Esophagus muscularis mucosa (tissue), 4 donors: ENCODE measurements at places on chromosomes 1 and 21.

GRCh38 chr1:229107304-229107815, 163.6 kb upstream of the RAB4A start:
- no peak for DNase-seq

GRCh38 chr1:220879509-220880361, 492 bp downstream of the HLX start:
- peak; percentile 92 for DNase-seq

GRCh38 chr1:228782662-228783417, 47.6 kb downstream of the RHOU start:
- no peak for DNase-seq

- no peak for DNase-seq
Observed at GRCh38 chr21:26847921-26848320, 2.7 kb upstream of the ADAMTS1 start.

DNA sequence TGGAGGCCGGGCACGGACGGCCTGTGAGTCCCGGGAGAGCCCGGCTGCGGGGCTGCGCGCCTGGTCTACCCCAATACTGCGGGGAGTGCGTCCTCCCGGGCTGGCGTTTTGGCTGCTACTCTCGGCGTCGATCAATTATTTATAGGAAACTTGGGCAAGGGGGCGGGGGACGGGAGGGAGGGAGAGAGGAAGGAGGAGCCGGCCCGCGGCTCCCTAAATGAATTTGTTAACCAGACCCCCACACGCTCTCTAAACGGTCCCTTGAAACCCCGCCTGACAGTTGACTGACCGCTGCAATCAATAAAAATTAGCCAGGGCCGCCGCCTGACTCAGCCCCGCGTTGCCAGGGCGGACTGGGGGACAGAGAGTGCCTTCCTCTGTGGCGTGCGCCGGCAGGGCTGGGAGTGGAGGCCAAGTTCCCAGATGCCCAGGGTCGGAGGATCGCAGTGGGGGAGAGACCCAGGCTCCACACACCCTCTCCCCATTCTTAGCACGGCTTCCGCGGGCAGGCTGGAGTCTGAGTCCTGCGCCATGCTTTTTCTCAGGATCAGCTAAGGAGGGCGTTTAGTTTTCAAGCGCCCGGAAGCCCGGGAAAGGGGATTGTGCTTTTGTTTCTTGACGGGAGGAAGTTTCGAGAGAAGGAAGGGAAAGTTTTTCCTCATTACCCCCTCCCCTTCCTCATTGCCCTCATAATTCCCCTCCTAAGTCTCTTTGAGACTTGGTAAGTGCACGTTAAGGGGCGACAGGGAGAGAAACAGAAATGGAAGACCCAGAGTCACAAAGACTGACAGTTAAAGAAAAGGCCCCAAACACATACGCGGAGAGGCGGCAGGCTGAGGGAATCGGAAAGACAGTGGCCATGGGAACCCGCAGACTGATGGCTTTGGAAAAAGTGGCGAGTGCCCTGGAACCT, 6.2 kb downstream of the PAX7 start:
- no peak for DNase-seq
